ENCODE measurements at places on chromosomes 12 and 14. TPM values are rescaled to one million over a fixed set of nuclear protein-coding genes. Genes with fewer than 3 reads are reported as not detected.

DNA sequence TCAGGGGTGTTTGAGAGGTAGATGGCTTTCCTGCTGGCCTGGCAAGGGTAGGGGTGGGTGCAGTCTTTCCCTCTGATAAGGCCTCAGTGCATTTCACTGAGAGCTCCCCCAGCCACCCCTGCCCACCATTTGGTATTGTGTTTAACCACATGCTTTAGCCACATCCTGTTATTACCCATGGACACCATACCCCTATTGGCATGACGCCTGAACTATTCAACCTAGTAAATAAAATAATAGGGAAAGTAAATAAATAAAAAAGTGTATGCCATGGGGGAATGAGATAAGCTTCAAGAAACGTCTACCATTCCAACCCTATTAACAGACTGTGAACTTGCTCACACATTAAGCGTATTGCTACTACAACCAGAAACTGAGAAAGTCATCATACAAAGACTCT lies 7.6 kb upstream of the LGR5 start:
- peaks cover 16% of the 10 kb centered on the region for H3K27me3 ChIP-seq
- no peak overlapping the region for H3K27ac ChIP-seq
- no peaks in the 10 kb centered on the region for H3K36me3 ChIP-seq
- no peak overlapping the region for H3K4me3 ChIP-seq

- H3K36me3 ChIP-seq, result peaks cover 54% of the 10 kb centered on the region
- no peak overlapping the region for H3K27ac ChIP-seq
- no peak for DNase-seq
- H3K4me3 ChIP-seq, result no peak overlapping the region
- no peaks in the 10 kb centered on the region for H3K27me3 ChIP-seq
These were observed 212.9 kb downstream of the ESR2 start for GRCh38 chr14:64081174-64081746.

DNA sequence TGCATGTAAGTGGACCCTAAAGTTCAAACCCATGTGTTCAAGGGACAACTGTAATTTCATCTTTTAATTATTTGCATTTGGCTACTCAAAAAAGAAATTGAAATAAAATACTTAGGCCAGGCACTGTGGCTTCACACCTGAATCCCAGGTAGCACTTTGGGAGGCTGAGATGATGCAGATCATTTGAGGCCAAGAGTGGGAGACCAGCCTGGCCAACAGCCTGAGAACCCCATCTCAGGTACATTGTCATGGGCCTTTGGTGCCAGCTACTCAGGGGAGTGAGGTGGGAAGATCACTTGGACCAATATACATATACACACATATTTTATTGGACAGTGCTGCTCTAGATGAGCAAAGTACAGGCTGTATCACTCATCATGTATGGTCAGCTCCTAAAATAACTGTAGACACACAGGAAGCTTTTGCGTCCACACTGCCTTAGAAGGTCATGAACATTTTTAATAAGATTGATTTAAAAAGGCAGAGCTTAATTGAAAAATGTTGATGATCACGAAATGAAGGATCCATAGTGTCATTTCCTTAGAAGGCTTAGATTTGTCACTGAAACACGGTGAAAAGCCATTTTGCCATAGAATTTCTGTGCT lies 2.5 kb upstream of the ZCCHC8 start:
- peaks cover 13% of the 10 kb centered on the region for H3K36me3 ChIP-seq
- no peaks in the 10 kb centered on the region for H3K27me3 ChIP-seq
- no peak overlapping the region for H3K4me3 ChIP-seq
- DNase-seq, result no peak
- H3K27ac ChIP-seq, result no peak overlapping the region

DNA sequence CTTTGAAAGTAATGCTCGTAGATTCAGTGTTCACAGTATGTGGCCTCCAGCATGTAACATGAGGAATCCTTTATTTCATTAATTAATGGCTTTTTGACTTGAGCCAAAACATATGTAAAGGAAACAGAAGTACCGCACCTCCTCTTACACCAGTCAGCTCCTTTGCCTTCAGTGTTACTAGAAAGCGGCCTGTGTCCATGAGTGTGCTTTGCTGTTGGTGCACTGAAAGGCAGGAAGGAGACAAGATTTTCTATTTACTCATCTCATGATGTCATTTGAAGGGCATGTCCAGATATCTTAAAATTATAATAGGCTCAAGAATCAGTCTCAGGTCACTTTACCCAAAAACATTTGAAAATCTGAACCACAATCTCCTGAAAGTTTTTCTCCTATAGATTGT lies 9.9 kb upstream of the CCT2 start:
- no peaks in the 10 kb centered on the region for H3K27me3 ChIP-seq
- H3K4me3 ChIP-seq, result no peak overlapping the region
- no peak for DNase-seq
- H3K36me3 ChIP-seq, result peaks cover 44% of the 10 kb centered on the region
- H3K4me1 ChIP-seq, result no peaks in the 10 kb centered on the region
- no peak overlapping the region for H3K27ac ChIP-seq

DNA sequence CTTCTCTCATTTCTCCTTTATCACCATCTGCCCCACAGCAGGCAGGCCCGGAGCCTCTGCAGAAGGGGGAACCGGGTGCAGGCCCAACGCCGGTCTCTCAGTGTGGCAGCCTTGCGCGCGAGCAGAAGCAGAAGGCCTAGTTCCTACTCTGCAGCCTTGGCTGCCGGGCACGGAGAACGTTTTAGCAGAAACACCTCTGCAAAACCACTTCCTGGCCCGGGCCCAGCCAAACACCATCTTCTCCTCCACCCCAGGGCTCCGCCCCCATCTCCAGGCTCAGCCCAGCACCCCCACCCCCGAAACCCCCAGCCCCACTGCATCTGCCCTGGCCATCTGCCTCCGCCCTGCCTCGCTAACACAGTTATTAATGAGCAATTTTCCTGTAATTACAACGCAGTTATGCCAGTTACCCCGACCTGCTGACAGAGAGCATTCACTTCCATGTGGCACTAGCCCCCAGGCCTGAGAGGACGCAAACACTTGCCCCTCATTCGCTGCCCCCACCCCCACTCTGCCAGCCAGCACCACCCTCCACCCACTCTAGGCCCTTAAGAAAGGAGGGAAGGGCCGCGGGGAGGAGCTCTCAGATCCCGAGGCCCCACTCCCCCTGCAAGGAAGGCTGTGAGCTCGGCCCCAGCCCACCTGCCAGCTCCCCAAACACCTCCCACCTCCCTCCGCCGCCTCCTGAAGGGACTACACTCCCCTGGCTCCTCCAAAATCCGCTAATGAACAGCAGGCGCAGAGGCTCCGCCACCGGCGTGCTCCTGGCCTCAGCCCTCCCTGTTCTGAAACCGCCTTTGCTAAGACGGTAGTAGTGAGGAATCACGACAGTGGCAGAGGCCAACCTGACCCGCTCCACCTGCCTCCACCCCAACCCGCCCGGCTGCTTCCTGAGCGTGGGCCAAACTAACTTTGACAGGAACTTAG lies 44.7 kb upstream of the FBRSL1 start:
- peak overlapping the region; percentile 39 for H3K27ac ChIP-seq
- no peaks in the 10 kb centered on the region for H3K4me1 ChIP-seq
- H3K27me3 ChIP-seq, result peaks cover 38% of the 10 kb centered on the region
- peak; percentile 83 for DNase-seq
- H3K4me3 ChIP-seq, result peak overlapping the region; percentile 30

GRCh38 chr12:5864301-5864700 lies 80.8 kb downstream of the ANO2 start:
- no peak overlapping the region for H3K27ac ChIP-seq
- no peak overlapping the region for H3K4me3 ChIP-seq
- no peaks in the 10 kb centered on the region for H3K36me3 ChIP-seq
- no peak for DNase-seq

- H3K4me1 ChIP-seq, result no peaks in the 10 kb centered on the region
- H3K36me3 ChIP-seq, result no peaks in the 10 kb centered on the region
- H3K4me3 ChIP-seq, result no peak overlapping the region
- H3K27ac ChIP-seq, result no peak overlapping the region
- DNase-seq, result no peak
- H3K27me3 ChIP-seq, result no peaks in the 10 kb centered on the region
These were observed 27.1 kb downstream of the GALNT4 start for GRCh38 chr12:89497467-89497866.

GRCh38 chr14:106845286-106846087 lies 1319.1 kb downstream of the TMEM121 start:
- peaks cover 8% of the 10 kb centered on the region for H3K27me3 ChIP-seq
- H3K4me1 ChIP-seq, result no peaks in the 10 kb centered on the region
- H3K36me3 ChIP-seq, result no peaks in the 10 kb centered on the region
- peak overlapping the region; percentile 37 for H3K27ac ChIP-seq

DNA sequence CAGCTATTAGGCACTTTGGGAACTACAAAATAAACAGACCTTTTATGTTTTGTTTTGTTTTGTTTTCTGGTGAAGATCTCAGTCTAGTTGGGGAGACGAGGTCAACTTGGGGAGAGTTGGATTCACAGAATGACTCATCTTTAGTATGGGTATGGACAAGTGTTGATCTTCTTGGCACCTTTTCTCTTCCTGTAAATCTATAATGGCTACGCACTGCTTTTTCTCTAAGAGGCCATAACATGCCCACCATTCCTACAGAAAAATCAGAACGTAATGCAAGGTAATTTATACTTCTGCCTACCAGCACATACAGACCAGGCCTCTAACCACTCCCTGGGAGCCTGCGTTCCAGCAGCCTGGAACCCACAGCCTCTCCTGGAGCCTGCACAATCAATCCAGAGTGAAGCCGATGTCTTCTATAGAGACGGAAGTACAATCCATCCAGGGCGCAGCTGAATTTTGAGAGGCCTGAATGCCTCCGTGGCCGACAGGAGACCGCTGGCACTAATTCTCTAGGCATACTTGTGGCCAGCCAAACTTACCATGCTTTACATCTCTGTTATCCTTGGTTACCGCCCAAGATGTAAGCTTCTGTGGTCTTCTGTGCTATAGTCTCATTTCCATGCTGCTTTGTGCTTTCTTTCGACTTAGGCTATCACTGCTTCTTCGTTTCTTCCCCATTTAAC lies 717 bp downstream of the PPHLN1 start:
- peaks cover 16% of the 10 kb centered on the region for H3K4me1 ChIP-seq
- H3K27ac ChIP-seq, result peak overlapping the region; percentile 75
- no peaks in the 10 kb centered on the region for H3K36me3 ChIP-seq

GRCh38 chr14:61511558-61511948 lies 183.8 kb upstream of the HIF1A start:
- H3K36me3 ChIP-seq, result no peaks in the 10 kb centered on the region
- peak overlapping the region; percentile 63 for H3K27ac ChIP-seq
- peaks cover 19% of the 10 kb centered on the region for H3K4me1 ChIP-seq
- H3K4me3 ChIP-seq, result no peak overlapping the region

DNA sequence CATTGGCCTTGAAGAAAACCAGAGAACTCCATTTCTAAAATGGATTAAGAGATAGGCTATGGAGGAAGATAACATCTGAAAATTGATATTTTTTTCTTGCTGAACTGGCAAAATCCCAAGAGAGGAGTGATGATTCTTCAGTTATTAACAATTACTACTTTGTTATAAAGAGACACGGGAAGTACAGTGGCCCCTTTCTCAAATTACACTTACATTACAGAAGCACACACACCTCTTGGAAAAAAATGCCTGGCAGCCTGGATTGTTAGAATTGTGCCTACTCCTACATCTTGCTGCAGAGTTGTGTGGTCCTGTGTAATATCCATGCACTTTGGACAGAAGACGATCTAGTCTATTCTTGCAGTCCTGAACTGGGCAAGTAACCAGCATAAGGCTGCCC lies 71.7 kb downstream of the TGFB3 start:
- H3K27ac ChIP-seq, result no peak overlapping the region
- H3K4me1 ChIP-seq, result peaks cover 19% of the 10 kb centered on the region
- peaks cover 14% of the 10 kb centered on the region for H3K36me3 ChIP-seq
- DNase-seq, result no peak
- no peaks in the 10 kb centered on the region for H3K27me3 ChIP-seq

DNA sequence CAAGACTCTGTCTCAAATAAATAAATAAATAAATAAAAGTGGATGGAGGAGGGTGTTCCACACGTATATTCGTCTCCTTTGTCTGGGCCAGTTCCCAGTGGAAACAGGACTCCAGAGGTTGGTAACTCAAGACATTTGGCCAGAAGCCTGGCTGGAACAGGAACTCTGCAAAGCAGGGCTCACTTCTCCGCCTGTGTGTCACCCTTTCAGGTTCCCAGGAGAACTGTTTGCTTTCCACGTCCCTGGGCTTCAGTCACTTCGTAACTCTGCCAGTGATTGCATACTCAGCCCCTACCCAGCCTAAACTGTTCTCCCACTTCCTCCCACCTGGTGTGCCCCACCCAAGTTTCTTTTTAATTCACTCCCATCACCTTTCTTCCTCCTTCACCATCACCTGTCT lies 7.0 kb upstream of the UBE2N start:
- H3K4me1 ChIP-seq, result no peaks in the 10 kb centered on the region
- H3K27me3 ChIP-seq, result no peaks in the 10 kb centered on the region
- no peak overlapping the region for H3K27ac ChIP-seq
- H3K36me3 ChIP-seq, result no peaks in the 10 kb centered on the region

GRCh38 chr12:74111688-74112360 lies 425.8 kb upstream of the ATXN7L3B start:
- H3K27me3 ChIP-seq, result no peaks in the 10 kb centered on the region
- no peak for DNase-seq
- no peaks in the 10 kb centered on the region for H3K36me3 ChIP-seq
- H3K27ac ChIP-seq, result no peak overlapping the region
- H3K4me1 ChIP-seq, result no peaks in the 10 kb centered on the region

GRCh38 chr12:89789862-89790261 lies 81.2 kb upstream of the ATP2B1 start:
- no peak for DNase-seq
- H3K27me3 ChIP-seq, result no peaks in the 10 kb centered on the region
- no peak overlapping the region for H3K4me3 ChIP-seq
- H3K4me1 ChIP-seq, result no peaks in the 10 kb centered on the region
- H3K27ac ChIP-seq, result peak overlapping the region; percentile 72

Gene PPP1R3E
- total RNA-seq, result 11.3 TPM

Gene E2F7
- 1.8 TPM for total RNA-seq

Gene PTCSC3
- not detected for total RNA-seq

Gene RAD51AP1
- 7.5 TPM for total RNA-seq

Gene RNASE1
- 518 TPM for total RNA-seq

Gene CAPS2
- 9.8 TPM for total RNA-seq

Gene TMEM117
- 4.9 TPM for total RNA-seq

Gene OR6C76
- not detected for total RNA-seq

Gene KRT6B
- not detected for total RNA-seq

Gene FLVCR2
- 20.2 TPM for total RNA-seq

Gene RASSF9
- total RNA-seq, result 8.2 TPM

All from left lung (tissue), 14 donors.